ENCODE measurements at places on chromosomes 1 and 21.

DNA sequence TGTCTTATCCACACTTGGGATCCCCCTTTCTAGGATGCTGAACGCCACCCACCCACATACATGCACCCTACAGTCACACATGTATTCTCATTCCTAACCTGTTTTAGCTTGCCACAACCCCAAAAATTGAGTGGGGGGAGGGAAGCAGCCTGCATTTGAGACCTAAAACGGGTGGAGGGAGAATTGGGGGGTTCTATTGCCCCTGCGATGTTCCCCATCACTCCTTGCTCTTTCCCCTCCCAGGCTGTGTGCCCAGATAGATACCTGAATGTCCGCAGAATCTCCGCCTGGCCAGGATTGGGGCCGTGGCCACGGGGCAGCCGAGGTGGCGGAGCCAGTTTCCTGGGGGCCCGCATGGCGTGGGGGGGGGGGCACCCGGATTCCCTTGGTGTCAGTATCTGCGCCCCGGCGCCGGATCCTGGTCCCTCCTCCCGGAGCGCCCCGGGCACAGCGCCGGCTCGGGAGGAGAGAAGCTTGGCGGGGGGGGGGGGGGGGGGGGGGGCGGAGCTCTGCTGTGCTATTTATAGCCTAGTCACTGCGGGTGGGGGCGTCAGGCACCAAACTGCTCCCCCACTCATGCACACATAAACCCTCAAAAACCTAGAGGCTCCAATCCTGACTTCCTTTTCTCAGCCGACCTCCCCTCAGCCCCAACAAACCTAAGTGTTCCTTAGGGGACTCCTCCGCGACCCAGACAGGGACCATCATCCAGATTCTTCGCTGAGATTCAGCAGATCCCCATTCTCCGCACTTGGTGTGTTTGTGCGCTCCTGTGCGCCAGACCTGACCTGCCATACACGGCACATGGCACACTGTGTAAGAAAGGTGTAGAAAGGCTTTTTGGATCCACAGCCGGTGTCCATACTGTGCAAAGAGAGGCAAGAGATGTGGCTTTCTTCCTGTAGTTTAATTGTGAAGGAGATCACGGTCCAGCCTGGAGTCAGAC lies 1.9 kb downstream of the ANKRD34A start:
- DNase-seq = peak; percentile 51

- no peak for DNase-seq
Observed at GRCh38 chr1:51549901-51550300, 30.8 kb upstream of the EPS15 start.

DNA sequence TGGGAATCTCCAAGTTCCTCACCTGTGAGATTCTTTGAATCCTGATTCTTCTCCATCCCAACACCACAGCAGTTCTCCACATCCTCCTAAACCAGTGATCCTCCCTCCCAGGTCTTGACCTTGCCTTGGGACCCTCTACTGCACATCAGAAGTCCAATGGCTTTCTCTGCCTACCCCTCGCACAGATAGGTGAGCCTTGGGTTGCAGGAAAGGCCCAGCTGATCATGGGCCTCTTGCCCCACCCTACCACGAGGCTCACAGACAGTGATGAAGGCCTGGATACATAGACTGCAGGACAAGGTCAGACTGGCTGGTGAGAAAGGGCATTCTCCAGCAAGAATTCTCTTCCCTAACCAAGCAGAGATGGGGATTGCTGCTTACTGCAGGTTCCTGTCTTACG lies 825 bp downstream of the FABP3 start:
- no peak for DNase-seq

GRCh38 chr1:154760469-154760933 lies 109.6 kb downstream of the KCNN3 start:
- peak; percentile 83 for DNase-seq

- DNase-seq = no peak
Observed at GRCh38 chr21:14741256-14741655, 195.1 kb upstream of the SAMSN1 start.

GRCh38 chr1:92108631-92109030 lies 28.5 kb downstream of the BTBD8 start:
- no peak for DNase-seq

DNA sequence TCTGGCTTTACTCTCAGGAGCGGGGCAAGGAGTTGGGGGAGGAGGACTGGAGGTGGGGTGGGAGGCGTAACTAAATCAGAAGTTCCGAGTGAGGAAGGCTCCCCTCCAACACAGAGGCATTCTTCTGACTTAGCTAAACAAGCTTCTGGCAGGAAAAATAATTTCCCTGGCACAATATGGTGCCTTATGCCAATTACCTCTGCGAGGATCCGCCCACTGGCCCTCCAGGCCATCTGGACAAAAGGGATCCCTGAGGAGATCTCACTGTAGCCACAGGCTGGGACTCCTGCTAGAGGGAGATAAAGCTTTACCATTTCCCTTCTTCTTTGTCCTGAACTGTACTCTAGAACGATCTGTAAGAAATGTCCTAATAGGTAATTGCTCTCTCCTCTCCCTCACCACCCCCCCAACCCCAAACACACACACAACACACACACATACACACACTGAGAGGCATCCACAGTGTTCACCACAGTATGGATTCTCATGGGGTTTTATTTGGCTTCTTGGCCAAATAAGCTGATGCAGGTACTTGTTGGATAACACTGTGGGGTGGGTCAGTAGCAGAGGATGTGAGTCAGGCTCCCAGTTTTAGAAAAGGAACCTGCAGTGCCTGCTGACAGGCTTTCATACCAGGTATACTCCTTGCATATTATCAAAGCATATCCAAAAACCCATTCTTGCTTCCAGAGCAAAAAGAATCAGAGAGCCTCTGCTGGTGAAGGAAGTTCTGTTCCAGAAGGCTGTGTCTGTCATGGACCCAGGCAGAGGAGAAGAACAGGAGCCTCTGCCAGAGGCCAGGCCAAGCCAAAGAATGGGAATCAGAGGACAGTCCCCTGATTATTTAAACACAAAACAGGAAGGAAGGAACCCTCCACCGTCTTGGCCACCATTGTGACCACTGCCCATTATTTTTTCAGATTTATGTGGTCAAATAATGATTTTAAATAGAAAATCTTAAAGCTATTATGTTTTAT lies 169.1 kb downstream of the C1orf21 start:
- DNase-seq = no peak

DNA sequence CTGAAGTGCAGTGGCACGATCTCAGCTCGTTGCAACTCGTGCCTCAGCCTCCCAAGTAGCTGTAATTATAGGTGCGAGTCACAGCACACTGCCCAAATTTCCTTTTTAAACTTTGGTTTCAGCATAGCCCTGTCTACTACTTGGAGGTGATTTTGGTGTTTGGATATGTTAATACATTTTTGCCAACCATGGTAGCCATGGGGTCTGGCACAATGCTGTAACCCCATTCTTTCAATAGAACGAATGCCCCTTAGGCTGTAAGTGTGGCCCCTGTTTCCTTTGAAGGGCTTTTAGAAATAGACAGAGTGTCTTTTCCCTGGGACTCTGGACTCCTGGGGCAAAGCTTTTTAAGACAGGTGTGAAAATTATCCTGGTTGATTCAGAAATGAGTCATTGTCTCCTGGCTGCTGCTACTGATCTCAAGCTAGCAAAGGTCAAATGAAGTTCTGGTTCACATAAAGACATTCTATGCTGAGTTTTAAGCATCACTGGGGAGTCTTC lies 141.1 kb upstream of the RUNX1 start:
- no peak for DNase-seq

- DNase-seq = no peak
Observed at GRCh38 chr21:28387220-28387619, 605.5 kb downstream of the LTN1 start.

DNA sequence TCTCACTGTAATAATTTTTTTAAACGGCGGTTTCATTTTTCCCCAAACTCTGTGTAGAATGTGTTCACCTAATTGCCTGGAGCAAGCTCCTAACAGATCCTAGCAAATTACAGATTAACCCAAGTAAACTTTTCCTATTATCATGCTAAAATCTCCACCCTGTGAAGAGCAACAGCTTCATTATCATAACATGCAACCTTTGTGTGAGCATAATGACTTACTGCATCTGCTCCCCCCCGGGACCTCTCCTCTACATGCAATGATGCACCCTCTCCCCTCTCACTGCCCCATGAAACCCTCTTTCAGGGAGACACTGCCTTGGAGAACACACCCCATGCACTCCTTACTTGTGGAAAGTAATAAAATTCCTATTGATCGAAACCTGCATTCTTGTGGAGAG lies 717.0 kb upstream of the TMPRSS15 start:
- no peak for DNase-seq

GRCh38 chr1:1349256-1350012 lies at the start of gene DVL1:
Gene DVL1 (minus strand): TSS chr1:1349418. CDS start chr1:1349065, 353 bp downstream.
- peak; percentile 74 for DNase-seq

DNA sequence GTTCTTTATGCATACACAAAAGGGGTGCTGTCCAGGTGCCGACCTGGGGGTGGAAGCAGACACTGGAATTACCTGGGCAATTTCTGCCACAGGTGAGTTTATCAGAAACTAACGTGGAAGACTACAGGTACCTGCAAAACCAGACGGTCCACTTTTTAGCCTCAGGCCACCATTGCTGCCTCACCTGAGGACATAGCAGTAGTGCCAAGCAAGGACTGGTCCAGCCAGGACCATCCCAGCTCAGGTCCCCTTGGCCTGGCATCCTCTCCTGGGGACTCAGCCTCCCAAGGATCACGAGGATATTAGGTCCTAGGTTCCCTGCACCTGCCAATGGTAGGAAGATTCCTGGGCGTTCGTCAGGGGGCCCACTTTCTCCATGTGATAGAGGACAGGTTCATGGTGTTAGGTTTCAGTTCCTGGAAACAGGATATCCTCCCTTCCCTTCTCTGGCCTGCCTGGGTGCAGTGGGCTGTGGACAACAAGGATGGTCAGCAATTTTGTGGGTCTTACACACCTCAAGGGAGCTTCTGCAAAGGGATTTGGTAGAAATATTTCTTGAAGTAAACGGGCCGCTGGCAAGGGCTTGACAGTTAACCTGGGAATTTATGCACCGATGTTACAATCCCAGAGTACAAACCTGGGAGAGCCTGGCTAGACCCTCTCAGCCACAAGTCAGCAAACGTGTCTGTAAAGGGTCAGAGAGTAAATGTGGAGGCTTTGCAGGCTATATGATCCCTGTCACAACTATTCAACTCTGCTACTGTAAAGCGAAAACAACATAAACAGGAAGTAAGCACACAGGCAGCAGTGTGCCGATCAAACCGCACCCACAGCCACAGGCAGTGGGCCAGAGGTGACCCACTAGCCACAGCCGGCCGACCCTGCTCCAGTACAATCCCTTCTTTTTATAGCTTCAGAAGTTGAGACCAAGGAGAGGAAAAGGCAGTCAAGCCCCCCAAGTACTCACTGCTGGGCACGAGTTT lies 71.4 kb upstream of the RAB4A start:
- DNase-seq = peak; percentile 48

DNA sequence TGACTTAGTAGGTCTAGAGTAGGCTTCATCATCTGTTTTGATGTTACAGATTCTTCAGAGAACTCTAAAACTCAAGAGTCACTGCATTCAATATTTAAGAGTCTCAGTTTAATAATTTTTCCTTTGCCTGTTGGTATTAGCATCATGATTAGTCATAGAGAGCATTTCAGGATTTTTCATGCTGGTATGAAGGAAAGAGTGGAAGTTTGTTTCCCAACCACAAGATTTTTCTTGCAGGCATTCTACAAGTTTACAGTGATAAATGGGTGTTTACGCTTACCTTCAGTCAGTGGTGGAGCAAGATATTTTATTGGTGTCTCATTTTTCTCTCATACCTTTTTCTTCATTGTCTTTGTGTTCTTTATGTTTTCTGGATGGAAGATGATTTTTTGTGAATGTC lies 58.4 kb upstream of the MYOCOS start:
- no peak for DNase-seq

- no peak for DNase-seq
Observed at GRCh38 chr1:70265946-70266345, 44.8 kb downstream of the SRSF11 start.

- no peak for DNase-seq
Observed at GRCh38 chr1:147204080-147204479, 21.1 kb downstream of the FMO5 start.

GRCh38 chr1:17732475-17732874 lies 22.7 kb upstream of the ACTL8 start:
- DNase-seq = no peak

- DNase-seq = no peak
Observed at GRCh38 chr1:187336441-187337168, 507.9 kb downstream of the PLA2G4A start.

DNA sequence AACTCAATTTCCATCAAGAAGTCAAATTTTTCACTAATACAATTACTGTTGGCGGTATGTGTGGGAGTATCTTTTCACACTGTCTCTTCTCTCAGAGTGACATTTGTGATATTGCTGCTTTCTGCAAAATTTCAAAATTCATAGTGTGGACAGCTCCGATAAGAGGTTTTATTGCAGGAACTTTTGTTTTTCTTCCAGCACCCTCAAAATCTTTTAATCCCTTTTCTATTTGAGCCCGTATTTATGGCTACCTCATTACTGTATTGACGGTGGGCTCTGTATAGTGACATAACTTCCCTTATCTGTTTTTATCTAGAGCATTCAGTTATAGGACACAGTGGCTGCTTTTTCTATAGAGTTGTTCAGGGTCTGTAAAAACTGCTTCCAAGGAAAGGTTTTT lies 794.4 kb upstream of the TMPRSS15 start:
- no peak for DNase-seq

DNA sequence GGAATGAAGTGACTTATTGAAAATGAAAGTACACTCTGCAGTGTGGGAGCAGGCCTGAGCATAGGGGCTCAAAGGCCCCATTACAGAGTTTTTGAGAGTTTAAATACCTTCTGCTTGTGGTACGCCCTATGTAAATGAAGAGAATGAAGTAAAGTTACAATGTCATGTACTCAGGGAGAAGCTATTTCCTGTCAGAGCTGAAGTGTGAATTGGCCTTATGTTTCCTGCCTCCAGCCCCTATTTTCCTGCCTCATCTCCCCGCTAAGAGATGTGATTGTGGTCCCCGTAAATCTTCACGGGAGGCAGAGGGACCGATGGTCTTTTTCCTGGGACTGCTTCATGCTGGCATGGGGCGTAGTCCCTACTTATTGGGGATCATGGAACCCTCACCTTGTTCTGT lies 2.5 kb upstream of the ZNF683 start:
- no peak for DNase-seq

- DNase-seq = no peak
Observed at GRCh38 chr21:46326110-46326703, 2.3 kb downstream of the PCNT start.

DNA sequence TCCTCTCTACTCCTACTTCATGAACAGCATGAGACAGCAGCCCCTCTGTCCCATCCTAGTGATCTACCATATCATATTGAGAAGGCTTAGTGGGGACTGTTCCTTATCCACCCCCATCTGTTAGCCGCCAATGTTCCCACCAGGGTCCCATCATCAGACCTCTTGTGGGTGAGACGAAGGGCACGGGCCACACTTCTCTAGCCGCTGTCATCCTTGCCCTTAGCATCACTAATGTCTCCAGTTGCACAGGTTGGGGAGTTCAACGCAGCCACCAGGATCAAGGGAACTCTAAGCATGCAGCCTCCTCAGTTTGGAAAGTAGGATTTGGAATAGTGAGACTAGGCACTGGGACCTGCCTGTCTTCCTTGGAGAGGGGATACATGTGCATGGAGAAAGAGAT lies 20.1 kb downstream of the INKA2 start:
- DNase-seq = no peak
